ENCODE measurements at places on chromosomes 6 and 20.

GRCh38 chr20:10509376-10509775 lies 74.3 kb downstream of the SLX4IP start:
- no peak for DNase-seq

DNA sequence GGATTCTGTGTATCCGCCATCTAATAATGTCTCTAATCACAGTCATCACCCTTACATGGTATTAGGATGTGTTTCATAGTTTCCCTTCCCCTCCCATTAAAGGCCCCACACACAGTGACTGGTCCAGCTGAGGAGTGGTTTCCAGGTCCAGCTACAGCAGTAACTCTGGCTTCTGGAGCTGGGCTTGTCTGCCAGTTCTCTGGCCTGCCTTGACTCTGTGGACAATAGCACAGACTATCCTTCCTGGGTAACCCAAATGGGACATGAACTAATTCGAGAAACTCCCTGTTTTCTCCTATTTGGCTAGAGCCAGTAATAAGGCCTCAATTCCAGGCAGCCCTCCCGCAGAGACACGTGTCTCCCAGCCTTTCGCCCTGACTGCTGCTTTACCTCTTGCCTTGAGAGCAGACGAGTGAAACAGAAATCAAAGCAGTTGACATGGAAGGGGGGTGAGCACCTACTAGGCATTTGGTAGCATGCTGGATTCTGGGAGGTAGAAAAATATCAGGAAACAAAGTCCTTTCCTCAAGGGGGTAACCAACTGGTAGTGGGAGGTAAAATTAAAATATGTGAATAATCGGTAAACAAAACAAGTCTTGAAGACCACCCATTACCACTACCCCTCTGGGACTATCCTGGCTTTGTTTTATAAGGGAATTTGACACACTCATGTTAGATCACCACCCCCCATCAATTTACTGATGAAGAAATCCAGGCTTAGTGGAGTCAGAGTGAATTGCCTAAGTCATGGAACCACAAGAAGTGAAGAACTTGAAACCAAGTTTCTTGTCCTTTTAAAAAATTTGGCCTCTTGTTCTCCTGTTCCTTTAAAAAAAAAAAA lies 1.2 kb downstream of the TRAF3IP2 start:
- DNase-seq = no peak

DNA sequence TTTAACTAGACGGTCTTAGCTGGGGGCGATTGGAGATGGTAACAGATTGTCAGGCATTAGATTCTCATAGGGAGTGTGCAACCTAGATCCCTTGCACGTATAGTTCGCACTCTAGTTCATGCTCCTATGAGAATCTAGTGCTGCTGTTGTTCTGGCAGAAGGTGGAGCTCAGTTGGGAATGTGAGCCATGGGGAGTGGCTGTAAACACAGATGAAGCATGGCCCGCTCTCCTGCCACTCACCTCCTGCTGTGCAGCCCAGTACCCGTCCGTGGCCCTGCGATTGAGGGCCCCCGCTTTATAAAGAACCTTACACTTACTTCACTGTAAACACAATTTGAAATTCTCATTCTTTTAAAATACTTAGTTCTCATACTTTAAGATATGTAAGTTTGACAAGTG lies 339.4 kb downstream of the CDH26 start:
- no peak for DNase-seq

GRCh38 chr20:63346131-63347080 lies 14.7 kb downstream of the CHRNA4 start:
- DNase-seq = no peak

- no peak for DNase-seq
Measured at GRCh38 chr6:14383393-14384174, 266.0 kb downstream of the CD83 start.

GRCh38 chr6:149965194-149966020 lies 1.7 kb downstream of the ULBP1 start:
- no peak for DNase-seq

- no peak for DNase-seq
Measured at GRCh38 chr6:34237316-34237721, 646 bp downstream of the HMGA1 start.

DNA sequence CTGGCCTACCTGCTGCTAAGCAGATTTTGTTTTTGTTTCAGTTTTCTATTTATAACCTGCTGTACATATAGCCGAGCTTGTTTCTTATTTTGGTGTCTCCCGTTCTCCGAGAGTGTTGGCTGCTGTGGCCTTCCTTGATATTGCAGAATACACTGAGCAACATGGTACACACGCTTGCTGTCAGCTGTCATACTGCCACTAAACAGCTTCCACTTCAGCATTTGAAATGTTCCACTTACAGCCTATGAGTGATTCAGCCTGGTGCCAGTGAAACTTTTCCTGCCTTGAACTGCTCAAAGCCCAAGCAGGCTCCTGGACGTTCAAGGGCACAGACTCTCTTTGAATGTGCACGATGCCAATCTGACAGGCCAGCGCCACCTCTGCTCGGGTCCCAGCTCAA lies 87.1 kb downstream of the PSMG4 start:
- no peak for DNase-seq

DNA sequence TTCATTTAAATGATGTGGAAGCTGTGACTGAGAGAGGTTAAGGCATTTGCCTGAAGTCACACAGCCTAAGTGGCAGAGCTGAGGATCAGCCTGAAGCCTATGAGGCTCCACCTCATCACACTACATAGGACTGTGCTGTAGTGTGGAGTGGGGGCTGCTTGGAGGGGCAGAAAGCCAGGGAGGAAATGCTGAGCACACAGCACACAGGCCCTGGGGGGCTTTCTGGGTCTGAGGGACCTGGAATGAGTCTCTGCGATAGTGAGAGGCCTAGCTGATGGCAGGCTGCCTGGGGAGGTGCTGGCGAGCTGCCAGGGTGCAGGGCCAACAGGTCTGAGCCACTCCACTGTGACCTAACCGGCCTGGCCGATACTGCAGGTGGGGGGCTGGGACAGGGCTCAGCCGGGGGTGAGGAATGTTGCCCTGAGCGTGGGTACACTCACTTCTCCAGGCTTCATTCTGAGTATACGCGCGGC lies 2.2 kb upstream of the ARHGAP40 start:
- no peak for DNase-seq

GRCh38 chr6:66664112-66664511 lies 957.1 kb upstream of the EYS start:
- no peak for DNase-seq

DNA sequence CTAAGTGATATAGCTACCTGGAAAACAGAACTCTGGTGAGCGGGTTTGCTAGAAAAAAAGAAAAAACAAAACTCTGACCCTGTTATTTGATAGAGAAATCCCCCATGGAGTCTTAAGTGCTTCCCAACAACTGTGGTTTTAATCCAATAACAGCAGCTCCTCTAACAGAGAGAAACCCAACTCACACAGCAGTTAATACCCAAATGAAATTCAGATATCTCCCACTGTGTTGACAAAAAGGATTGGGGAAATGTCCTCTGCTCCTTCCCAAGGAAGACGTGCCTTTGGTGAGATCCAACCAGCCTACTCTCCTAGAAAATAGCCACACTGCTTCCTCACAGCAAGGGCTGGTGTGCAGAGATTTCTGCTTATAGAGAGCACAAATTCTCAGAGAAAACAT lies 200.4 kb upstream of the FBXL4 start:
- no peak for DNase-seq

DNA sequence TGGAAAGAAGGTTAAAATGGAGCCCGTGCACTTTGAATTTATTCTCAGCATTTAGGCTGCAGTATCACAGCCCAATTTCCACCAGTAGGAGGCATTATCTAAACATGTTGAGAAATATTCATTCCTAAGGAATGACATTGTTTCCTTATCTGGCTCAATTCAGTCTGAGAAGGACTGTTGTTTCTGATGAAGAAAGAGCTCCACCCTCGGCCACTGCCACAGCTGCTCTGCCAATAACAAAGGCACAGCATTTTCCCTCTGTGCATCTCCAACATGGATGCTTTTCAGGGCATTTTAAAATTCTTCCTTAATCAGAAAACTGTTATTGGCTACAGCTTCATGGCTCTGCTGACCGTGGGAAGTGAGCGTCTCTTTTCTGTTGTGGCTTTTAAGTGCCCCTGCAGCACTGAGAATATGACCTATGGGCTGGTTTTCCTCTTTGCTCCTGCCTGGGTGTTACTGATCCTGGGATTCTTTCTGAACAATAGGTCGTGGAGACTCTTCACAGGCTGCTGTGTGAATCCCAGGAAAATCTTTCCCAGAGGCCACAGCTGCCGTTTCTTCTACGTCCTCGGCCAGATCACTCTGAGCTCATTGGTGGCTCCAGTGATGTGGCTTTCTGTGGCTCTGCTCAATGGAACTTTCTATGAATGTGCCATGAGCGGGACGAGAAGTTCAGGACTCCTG lies at the start of gene CALHM5:
Gene CALHM5 (plus strand): TSS at position 216 of the 687 bp plus-strand sequence. CDS start 58 bp downstream, at position 274.
- peak; percentile 80 for DNase-seq

DNA sequence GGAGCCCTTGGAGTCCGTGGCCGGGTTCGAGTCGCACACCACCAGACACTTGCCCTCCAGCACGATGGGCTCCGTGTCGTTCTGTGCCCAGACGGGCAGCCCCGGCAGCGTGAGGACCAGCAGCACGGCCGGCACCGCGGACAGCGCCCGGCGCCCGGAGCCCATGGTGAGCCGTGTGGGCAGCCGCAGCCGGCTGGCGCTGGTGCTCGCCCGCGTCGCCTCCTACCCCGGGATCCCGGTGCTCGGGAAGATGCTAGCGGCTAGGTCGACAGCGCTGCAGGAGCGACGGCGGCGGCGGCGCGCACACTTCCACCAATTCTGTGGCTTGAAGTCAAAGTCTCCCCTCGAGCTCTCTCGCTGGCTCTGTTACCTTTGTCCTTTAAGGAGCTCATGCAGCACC lies 1.3 kb downstream of the CBLN4 start:
- DNase-seq = no peak

- DNase-seq = no peak
Measured at GRCh38 chr6:25297823-25298522, 18.8 kb downstream of the CARMIL1 start.

DNA sequence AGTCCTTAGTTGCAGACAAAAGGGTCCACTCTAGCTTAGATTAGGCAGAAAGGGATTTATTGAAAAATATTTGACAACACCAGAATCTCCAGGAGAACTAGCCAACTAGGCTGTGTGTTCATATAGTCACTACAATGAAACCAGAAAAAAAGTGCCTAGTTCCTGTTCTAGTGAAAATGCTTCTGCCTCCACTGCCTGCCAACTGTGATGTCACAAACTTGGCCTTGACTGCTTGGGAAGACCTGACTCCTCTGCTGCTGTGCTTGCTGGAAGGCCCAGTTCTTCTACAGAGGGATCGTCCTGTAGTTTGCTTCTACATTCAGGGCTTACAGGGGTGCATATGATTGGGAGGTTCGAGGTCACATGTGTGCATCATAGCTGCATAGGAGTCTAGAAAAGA lies 40.3 kb upstream of the XRN2 start:
- DNase-seq = no peak

DNA sequence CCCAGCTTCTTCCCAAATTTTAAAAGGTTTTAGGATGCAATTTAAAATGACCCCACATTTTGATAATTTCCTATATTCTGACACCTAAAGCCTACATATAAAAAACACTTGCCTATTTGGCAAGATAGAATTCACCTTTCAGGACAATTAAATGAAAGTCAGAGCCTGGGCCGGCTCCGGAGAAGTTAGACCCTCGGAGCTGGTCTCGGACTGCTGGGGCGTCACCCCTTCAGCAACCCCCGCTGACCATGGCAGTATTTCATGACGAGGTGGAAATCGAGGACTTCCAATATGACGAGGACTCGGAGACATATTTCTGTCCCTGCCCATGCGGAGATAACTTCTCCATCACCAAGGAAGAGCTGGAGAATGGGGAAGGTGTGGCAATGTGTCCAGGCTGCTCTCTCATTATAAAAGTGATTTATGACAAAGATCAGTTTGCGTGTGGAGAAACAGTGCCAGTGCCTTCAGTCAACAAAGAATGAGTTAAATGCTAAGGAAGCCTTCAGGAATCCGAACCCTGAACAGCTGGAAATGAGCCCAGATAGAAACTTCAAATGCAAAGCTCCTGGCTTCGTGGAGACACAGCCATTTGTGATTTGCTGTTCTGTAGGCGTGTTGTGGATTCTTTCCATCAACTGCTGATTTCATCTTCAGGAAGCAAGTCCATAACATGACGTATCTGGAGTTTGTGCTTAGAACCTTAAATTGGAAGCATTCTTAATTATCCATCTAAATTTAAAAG lies 16.0 kb downstream of the TCFL5 start:
- DNase-seq = no peak

GRCh38 chr20:57322476-57322875 lies 7.1 kb upstream of the SPO11 start:
- DNase-seq = no peak

DNA sequence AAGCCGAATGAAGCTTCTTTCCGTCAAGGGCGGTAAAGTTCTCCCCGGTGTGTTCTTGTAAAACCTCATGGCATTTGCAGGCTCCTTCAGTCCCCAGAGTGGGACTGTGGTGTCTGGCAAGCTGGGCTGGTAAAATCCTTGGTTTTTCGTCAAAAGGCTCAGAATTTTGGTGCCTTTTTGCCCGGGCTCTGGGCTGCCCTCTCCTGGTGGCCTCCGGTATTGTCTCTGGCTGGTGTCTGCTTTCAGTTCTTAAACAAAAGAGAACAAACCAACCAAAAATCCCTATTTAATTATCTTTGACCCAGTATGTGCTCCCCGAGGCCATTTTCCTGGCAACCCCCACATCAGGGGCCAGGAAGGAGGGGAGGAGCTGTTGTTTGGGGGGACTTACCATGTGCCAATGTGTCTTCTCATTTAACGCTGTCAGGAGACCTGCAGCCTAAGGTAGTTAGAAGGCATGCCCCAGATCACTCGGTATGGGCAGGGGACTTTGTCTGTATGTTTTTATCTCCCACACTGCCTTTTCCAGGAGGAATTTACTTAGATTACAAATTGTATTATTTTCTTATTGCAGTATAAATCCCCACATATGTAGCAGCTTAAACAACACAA lies 11.1 kb downstream of the CDH4 start:
- DNase-seq = no peak

Measured in NCI-H2029 treated with DMSO at 0.1 percent for 48 hours (cell line).